ENCODE measurements at places on chromosomes 1 and 21.

DNA sequence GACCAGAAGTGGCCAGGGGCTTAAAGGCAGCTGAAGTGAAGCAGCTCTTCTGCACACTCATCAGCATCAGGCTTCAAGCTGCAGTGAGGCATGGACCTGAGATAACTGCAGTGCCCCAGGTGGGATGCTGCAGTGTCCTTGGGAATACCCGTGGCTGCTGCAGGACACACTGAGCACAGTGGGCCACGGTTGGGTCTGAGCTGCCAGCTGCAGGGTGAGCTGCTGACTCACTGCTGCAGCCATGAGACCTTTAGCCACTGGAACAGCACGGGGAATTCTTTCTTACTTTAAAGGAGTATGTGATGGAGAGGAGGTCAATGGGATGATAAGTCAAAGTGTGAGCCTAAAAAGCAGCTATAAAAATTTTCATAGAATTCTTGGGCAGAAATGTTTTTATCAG lies 102.1 kb downstream of the XCL2 start:
- no peak for DNase-seq

DNA sequence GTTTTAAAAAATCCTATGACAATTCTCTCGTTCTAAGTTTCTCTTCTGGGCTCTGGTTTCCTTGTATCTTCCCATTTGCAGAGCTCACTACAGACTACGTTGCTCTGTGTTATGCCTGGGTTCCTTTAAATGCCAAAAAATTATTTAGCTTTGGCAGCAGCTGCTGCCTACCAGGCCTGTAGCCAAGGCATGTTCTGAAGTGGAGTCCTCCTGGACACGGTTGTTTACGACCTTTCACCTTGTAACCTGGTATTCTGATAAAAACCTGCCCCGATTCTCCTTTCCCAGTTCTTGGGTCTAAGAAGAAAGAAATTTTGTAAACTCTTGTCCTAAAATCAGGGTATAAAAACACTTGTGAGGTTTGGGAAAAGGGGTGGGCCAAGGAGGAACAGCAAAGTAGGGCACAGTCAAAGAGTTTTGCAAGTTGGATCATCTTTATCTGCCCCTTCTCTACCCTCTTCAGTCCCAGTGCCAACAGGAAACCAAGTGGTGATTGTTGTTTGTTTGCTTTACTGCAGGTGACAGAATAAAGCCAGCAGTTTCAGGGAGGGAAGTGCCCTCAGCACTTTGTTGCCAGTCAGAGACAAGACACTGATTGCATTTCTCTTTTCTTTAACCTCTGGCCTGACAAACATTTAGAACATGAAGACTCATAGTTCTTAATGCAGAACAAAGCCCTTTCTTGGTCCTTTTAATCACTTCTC lies 3.1 kb upstream of the TXNIP start:
- no peak for DNase-seq

DNA sequence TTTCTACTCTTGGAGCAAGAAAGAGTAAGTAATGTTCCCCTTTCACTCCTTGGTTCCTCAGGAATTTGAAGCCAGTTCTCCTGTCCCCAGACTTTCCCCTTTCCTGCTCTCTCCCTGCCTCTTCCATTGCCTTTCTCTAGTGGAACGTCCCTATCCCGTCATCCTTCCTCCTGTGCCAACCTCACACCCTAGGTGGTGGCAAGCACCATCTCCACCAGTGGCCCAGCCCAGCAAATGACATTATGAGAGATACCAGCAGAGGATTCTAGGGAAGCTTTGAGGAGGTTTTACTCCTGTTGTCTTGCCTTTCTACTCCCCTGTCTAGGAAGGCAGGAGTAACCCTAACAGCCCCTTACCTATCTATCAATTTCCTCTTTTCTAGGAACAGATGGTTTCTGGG lies 8.1 kb upstream of the TACSTD2 start:
- DNase-seq = no peak

DNA sequence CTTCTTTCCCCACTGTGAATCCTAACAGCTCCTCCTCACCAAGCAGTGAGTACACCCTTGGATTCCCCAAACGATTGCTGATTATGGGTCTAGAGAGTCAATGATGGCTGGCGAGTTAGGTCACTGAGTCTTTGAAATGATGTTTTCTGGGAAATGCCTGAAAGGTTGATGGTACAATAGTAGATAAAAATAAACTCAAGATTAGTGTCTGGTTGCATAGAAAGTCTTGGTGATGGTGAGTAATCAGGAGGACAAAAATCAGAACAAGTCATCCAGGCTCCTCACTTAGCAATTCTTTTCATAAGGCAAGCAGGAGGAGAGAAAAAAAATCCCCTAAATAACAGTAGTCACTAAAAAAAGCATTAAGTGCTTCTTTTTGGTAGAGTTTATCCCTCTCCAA lies 22.6 kb downstream of the HLX start:
- no peak for DNase-seq

DNA sequence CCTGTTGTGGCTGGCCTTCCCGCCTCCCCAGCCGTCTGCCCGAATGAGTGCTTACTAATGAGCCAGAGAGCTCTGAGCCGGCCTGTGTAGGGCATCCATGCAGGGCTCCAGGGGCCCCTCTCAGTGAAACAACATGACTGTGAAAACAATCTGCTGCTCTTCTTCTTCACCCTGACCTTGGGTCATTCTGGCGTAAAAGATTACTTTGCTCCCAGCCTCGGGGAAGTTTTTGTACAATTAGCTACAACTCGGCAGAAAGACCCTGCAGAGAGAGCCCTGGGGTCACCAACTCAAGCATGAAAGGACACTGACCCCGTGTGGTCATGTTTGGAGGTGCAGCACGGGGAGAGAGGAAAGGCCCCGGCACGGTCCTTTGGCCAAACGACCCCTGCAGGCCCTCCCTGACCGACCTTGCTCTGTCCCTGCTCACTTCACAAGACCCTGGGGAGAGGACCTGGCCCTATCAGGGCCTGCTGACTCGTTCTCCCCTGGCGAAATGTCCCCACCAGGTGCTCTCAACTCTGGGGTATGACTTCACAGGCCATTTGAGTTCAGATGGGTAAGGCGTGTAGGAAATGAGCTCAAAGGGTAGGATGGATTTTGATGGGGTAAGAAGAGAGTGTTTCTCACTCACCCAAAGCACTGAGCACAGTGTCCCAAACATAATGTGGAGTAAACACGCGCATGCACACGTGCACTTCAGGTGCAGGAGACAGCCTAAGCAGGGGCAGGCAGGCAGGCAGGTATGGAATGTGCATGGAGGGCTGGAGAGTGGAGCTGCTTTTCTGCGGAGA lies 22.9 kb upstream of the FAM20B start:
- DNase-seq = peak; percentile 89

- peak; percentile 68 for DNase-seq
These were observed 12.8 kb downstream of the DYNLT5 start for GRCh38 chr1:66764994-66765578.

GRCh38 chr1:201422436-201423030 lies 1.0 kb upstream of the TNNI1 start:
- no peak for DNase-seq

DNA sequence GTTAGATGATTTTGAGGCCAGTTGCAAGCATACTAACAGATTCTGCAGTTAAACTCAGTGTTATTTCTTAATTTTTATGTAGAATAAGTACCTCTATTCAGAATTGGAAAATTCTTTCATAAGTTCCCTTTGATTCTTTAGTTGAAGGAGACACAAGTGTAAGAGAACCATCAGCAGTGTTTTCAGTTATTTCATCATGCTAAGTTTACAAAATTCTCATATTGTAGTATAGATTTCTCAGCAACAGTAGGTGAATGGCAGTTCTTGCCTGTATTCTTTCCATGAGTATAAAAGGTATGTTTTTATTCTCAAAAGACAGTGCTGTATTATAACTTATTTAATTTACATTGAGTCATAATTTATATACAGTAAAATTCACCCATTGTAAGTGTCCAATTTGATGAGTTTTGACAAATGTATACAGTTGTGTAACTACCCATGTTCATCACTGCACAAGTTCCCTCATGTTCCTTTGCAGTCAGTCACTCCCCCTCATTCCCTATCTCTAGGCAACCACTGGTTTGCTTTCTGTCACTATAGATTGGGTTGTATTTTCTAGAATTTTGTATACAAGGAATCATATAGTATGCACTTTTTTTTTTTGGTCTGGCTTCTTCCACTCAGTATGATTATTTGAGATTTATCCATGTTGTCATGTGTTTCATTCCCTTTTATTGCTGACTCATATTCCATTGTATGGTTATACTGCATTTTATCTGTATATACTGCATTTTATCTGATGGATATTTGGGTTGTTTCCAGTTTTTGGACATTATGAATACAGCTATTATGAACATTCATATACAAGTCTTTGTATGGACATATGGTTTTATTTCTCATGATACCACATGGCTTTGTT lies 3.9 kb downstream of the RPS6KC1 start:
- DNase-seq = no peak

DNA sequence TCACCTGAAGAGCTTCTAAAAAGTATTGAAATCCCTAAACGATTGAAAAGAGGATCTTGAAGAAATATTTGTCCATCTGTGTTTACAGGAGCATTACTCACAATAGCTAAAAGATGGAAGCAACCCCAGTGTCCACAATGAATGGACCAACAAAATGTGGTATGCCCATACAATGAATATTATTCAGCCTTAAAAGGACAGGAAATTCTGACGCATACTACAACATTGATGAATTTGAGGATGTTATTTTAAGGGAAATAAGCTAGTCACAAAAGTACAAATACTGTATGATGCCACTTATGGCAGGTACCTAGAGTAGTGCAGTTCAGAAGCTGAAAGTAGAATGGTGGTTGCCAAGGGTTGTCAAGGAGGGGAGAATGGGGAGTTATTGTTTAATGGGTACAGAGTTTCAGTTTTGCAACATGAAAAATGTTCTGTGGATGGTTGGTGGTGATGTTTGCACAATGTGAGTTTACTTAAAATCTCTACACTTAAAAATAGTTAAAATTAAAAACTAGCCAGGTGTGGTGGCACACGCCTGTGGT lies 37.1 kb upstream of the GADD45A start:
- DNase-seq = no peak

DNA sequence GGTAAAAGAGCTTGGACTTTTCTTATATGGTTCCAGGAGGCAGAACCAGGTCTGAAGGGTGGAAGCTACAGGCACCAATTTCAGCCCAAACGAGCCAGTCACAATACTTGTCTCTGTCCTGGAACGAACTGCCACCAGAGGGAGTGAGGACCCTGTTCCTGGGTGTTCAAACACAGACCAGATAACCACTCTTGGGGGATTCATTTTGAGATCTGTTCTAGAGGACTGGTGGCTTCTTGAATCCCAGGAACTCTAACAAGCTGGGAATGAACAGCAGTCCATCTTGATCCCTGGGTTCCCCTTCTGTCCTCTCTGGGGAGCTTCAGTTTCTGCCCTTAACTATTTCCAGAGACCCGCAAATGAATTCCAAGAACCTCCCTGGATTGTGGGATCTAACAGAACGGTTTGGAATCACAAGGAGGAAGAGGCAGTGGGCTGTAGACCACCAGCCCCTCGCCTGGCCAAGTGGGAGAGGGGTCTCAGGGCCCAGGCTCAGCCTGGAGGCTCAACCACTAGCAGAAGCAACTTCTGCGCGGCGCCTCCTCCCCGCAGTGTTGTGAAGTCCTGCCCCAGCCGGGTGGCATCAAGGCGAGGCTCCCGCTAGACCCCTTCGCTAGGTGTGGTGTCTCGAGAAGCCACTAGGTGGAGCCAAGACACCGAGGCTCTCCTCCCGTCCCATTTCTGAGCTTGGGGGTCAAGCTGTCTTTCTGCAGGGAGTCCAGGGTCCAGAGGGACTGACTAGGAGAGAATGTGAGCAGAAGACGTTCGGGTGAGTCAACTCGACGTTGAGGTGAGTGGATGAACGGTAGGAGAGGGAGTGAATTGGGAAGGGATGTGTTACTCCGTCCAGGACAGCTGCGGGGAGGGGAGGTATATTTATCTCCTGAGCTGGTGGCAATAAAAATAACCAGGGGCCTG lies 12.1 kb upstream of the NES start:
- peak; percentile 84 for DNase-seq

DNA sequence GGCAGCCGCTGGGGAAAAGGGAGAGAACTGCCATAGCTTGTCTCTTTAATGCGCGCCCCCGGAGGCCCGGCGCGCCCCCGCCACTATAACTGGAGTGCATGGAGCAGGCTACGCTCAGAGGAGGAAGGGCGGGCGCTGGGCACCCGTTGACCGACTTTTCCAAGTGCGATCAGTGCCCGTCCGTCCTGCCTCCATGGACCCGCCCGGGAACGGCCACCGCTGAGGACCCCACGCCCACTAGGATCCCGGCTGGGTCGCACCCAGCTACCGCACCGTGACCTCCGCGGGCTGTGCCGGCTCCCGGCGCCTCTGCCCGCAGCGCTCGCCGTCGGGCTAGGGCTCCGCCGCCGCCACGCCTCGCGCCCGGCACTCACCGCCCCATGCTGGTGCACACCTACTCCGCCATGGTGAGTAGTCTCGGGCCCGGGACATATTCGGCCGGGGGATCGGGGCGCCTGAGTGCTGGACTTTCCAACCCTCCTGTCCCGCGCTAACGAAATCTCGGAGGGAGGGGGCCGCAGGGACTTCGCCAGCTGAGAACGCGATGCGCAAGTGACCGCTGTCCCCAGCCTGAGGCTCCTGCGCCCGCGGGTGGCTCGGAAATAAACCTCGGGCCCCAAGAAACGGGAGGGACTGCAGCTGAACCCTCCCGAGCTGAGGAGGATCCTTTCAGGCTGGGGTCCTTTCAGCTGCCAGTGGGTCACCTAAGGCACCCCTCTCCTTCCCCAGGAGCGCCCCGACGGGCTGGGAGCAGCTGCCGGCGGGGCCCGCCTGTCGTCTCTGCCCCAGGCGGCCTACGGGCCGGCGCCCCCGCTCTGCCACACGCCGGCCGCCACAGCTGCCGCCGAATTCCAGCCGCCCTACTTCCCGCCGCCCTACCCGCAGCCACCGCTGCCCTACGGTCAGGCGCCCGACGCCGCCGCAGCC lies at the start of gene TFAP2E:
Gene TFAP2E (plus strand): TSS at position 117 of the 927 bp plus-strand sequence. CDS start 264 bp downstream, at position 381.
- no peak for DNase-seq

DNA sequence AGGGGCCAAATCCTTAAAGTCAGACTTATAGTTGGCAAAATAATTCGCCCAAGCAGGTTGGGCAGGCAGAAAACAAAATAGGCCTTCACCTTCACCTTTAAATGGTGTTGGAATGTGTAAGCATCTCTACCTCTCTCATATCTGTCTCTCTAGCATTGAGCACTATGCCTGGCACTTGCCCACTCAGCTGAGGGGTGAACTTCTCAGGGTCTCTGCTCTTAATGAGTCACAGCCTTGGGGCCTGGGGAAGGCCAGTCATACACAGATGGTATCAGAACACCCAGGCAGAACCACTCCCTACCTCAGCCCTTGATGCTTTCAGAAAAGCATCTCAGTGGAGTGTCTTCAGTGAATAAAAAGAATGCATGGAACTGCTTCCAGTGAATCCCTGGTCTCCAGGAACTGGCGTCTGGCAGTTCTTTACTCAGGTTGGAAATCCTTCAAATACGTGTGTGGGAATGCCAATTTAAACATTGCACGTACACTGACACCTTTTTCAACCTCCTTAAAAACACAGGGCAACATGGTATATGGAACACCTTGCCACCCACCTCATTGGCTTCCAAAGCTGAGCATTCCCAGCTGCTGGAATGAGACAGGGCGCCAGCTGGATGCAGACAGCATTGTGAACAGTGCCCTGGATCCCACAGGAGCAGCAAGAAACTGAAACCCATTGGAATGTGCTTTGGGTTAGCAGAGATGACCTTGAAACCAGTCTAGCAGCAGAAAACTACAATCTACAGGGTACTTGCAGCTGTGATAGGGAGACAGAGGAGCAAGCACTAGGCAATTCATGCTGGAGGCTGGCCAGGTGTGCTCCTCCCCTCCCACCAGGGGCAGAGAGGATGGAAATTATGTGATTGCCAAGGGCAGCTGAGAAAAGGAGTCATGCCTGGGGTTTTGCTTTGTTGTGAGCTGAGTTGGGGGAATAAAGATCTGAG lies 30.0 kb downstream of the ZNF697 start:
- no peak for DNase-seq

- DNase-seq = no peak
These were observed 6.6 kb upstream of the TMEM51 start for GRCh38 chr1:15146971-15147376.
